NCI-H1105 treated with DMSO at 0.1 percent for 48 hours (cell line): ENCODE measurements at places on chromosomes 7 and 10.

DNA sequence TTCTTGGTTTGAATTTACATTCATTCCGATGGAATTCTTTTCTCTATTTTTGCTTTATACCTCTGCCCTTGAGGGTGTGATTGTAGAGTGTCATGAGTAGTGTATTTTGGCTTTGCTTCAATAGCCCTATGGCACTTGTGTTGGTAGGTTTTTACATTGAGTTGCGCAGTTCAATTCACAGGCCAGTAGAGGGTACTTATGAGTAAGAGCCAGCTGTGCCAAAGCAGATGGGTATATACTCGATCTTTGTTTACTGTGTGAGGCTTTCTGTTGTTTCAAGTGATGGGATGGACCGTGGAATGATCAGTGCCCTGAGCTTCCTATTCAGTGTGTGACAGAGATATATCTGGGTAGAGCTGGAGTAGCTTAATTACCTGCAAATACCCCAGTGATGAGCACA, 4.3 kb upstream of the AKR1C3 start:
- DNase-seq: no peak

DNA sequence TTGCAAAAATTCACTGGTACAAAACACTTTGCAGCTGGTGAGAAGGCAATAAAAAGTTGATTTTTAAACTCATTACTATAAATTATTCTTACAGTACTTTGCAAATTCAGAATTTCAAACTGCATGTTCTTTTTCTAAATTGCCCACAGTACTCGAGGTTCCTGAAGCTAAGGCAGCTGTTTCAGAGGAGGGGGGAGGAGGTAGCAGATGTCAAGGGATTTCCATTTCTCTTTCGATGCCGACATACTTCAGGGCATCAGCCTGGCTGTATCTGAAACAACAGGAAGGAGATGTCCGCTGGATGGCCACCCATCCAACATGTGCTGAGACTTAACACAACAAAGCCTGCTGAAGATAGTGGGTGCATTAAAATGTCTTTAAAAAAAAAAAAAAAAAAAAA, 76.7 kb downstream of the EZH2 start:
- no peak for DNase-seq

DNA sequence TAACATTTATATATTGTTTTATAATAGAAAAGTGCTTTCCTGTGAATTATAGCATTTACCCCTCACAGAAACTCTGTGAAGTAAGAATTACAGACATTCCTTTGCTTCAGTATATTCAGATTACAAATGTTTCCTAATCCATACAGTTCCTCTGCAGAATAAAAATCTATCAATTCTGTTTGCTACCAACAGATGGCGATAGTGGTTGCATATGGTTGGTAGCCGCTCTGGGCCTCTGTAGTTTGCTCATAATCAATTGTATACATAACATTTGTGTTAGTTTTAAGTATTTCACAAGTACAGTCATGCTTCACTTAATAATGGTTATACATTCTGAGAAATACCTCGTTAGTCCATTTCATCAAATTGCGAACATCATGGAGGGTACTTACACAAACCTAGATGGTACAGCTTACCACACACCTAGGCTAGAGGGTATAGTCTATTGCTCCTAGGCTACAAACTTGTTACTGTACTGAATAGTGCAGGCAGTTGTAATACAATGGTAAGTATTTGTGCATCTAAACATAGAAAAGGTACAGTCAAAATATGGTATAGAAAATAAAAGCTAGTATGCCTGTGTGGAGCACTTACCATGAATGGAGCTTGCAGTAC, 94.4 kb upstream of the STEAP4 start:
- DNase-seq: peak; percentile 24

DNA sequence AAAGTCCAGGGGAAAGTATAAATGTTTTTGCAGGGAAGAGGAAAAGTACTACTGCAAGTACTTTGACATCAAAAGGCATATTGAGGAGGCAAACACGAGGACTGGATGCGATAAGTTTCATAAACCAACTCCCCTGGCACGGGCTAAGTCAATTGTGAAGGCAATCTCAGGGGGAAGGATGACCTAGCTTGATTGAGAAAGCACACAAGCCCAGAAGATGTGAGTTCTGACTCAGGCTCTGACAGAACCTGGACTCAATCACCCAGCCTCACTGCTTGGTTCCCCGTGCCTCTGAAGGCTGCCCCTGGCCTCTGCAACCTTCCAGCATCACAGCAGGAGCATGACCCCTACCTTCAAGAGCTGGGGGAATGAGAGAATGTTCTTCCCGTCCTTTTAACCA, 93.2 kb upstream of the ZNF438 start:
- DNase-seq: no peak

DNA sequence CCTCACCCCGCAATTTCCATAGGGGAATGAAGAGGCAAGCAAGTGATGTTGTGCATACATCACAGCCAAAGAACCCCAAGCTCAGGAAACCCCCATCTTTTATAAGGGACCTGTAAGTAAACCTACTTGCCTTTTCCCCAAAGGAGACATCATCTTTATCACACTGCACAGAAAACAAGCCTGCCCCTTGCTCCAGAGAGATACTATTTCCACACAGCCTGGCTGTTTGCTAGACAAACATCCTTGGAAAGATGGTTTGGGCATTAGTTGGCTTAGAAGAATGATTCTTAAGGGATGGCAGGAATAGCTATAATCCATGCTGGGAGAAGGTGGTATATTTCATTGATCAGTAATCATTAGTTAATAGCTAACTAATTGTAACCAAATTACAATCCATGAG, 123.7 kb upstream of the SEC61G start:
- no peak for DNase-seq

GRCh38 chr10:50855015-50855414, 30.4 kb downstream of the A1CF start:
- no peak for DNase-seq
